ENCODE measurements at places on chromosomes 3 and 15.
A peak's percentile ranks its signal among the peaks of the same experiment; 100 is the strongest.

DNA sequence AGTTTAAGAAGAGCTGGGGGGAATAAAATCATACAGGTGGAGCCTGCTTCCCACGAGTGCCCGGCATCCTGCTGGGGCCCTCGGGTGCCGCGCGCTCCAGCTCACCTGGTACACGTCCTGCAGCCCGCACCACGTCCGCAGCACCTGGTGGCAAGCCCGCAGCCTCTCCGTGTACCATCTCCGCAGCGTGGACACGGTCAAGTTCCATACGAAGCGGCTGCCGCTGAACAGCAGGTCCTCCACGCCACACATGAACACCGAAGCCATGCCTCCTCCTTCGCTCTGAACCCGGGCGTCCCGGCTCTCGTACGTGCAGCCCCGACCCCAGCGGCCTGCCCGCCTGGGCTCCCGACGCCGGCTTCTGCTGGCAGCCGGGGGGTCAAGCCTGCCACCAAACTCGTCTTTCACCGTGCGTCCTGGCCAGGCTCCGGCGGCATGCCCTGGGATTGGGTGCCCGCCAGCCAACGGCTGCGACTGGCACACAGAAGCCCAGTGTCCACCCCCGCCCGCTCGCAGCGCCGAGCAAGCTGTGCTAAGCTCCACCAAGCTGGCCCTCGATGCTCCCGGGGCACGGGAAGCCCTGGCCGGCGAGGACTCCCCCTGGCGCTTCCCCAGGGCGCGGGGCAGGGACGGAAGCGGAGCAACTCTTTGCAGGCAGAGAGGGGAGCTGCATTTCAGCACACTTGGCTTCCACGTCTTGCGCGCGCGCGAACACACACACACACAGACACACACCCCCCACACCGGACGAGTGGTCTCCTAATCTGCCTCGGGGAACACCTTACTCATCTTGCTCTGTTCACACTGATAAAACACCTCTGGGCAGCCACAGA is at the start of gene FRMD4B:
TSS of gene FRMD4B (minus strand) at position 366 of the 833 bp plus-strand sequence. CDS start at position 267, 99 bp downstream.
- peak; percentile 38 for DNase-seq

- DNase-seq = no peak
Measured at GRCh38 chr3:123085293-123085931, 18.6 kb downstream of the PDIA5 start.

DNA sequence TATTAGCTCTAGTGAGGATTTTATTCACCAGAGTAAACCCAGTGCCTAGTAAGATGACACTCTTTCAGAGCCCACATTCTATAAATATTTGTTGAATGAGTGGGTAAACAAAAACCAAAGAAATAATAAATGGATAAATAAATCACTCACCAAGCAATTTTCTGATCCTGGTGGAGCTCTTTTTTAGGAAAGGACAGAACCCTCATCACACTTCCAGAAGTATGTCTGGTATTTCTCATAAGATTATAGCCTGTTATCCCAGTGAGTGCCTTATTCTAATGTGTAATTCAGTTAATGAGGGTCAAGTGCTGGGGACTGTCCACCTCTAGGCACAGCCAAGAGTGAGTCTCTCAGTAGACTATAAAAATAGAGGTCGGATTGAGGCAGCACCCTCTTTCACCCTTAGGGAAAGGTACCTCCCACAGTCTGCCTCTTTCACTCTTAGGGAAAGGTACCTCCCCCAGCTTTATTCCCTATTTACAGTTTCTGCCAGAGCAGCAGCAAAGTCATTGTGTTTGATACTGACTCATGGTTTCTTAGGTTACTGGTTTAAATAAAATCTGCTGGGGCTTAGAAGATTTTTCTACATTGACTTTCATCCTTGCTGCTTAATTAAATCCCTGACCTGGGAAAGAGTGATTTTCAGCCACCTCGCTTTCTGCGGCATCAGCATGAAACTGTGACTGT is 145.0 kb downstream of the STAC start:
- no peak for DNase-seq

DNA sequence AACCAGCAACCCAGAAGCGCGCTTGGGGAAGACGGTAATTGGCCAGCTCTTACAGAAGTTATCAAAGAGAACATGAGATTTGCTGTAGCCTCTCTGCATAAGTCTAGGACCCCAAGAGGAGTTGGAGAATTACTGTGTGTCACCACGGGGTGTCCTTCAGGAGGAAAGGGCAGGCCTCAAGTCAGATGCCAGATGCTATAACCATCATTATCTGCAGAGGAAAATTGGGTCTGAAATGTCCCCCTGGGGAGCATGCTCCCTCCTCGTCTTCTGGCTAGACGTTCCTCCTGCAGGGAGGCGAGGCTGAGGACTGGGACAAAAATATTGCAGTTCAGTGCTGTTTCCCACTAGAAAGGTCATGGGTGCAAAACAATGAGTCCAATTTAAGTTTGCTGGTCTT is 380.5 kb upstream of the CFAP20DC start:
- no peak for DNase-seq

DNA sequence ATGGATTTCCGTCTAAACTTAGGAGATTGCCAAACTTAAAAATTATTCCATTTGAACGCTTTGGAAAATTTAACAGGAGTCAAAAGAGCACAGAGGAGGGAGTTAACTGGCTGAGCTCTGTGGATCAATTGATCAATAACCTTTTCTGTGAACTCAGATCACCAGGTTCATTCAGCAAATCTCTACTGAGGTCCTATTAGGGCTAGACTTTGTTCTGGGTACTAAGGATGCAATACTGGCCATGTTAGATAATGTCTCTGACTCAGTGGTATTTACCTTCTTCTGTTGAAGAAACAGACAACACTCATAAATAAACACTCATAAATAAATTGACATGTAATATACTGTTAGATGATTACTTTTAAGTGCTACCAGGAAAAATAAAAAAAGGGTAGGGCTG is 323.4 kb upstream of the SUCLG2 start:
- DNase-seq = no peak

DNA sequence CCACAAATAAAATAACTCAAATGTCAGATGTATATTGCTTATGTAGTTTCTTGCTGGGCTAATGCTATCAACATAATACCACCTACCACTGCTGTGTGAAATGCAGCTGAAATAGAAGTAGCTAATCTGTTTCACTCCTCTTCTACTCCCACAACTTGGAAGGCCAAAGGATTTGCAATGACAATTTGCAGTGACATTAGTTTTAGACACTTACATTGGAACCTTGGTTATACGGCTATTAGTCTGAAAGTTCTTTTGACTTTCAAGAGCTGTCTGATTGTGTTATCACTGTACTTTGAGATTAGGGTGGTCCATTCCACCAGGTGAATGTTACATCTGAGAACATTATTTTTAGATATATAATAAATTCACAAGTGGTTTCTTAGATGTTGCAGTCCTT is 33.5 kb downstream of the COPS2 start:
- DNase-seq = no peak

DNA sequence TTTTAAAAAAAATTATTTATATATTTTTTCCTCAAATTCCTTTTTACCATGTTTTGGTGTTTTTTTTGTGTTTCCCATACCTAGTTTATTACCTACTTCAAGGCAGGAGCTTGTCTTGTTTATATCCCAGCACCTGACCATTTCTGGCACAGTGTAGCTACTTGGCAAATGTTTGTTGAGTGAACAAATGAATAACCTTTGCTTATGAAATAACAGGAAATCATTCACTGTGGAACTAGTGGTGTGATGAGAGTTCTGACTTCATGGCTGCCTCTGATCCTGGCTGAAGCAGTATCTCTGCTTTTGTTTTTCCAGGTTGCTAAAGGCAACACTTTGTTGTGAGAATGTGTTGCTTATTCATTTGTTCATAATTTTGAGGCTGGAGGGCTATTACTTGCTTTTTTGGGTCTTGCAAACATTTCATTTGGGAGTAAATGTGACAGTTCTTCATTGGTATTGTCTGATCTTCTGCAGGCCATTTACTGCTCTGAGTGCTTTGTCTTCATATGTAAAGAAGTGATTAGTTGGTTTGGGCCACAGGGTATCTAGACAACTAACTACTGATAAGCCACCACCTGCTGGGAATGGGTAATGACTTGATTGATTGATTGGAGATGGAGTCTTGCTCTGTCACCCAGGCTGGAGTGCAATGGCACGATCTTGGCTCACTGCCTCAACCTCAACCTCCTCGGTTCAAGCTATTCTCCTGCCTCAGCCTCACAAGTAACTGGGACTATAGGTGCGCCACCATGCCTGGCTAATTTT is 5.7 kb downstream of the RAD54L2 start:
- no peak for DNase-seq

DNA sequence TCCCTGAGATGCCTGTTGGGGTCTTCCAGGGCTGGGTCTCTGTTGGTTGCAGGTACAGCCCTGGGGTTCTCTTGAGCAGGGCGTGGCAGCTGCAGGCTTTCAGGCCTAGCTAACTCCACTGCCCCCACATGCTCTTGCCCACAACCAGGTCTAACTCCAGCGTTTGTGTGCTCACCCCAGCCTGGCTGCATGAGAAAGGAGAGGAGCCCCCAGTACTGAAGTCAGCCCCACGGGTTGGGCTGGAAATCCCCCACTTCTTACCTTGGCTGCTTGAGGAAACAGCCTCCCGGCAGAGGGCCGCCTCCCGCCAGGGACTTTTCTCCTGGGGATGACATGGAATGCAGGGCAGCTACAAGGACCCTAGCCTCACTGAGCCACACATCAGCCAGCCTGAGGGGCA is 16.7 kb upstream of the DLL4 start:
- no peak for DNase-seq

DNA sequence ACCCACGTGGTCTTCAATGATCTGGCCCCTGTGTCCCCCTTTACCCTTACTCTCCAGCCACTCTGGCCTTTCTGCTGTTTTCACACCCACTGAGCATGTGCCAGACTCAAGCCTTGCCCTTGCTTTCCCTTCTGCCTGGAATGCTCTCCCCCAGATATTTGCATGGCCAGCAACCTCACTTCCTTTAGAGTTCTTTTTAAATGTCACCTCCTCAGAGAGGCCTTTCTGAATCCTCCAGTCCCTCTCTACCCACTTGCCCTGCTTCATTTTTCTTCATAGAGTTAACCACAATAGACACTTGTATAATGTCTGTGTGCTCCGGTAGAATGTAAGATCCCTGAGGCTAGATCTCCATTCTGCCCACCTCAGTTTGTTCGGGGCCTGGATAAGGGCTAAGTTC is 39.4 kb upstream of the TIPARP start:
- no peak for DNase-seq

GRCh38 chr3:131216801-131217200 is 164.8 kb upstream of the NUDT16 start:
- DNase-seq = no peak

GRCh38 chr3:73762855-73763254 is 138.1 kb upstream of the PDZRN3 start:
- no peak for DNase-seq

DNA sequence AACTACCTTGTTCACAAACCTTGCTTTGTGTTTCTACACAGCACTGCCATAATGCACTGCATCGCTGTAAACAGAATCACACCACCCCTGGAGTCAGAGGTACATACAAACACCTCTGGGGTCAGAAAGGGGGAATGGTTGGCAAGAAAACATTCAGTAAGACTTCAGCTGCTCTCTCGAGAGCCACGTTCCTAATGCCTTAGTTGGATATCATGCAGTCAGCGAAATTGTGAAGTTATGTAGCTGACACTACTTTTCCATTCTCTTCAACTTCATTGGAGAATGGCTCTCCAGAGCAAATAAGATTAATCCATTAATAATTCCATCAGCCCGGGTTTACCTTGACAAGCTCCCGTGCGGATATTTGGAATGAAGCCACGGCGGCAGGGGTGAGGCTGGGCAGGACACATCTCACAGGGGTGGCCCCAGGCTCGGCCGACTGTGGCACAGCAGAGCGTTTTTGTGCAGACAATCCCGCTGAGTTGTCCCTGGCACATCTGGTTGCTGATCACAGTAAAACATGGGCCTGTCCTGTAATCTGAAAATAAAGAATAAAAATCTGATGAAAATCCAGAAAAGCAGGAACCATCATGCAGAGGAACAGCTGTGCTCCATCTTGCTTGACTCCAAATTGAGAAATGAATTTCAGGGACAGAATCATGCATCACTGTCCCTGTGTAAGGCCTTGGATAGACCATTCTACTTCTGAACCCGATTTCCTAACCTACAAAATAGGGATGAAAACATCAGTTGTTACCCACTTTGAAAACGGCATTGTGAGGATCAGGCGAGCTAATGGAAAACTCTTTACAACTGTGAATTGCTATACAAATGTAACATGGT is 108.0 kb downstream of the FBN1 start:
- no peak for DNase-seq

All from NCI-H1105 treated with DMSO at 0.1 percent for 48 hours (cell line).